ENCODE measurements at places on chromosomes 2 and 18. TPM values are rescaled to one million over a fixed set of nuclear protein-coding genes. Genes with fewer than 3 reads are reported as not detected.

GRCh38 chr2:202965810-202966460, 48.7 kb upstream of the NBEAL1 start:
- peaks cover 4% of the 10 kb centered on the region for H3K4me1 ChIP-seq
- H3K27me3 ChIP-seq = no peaks in the 10 kb centered on the region
- no peak overlapping the region for H3K27ac ChIP-seq
- H3K36me3 ChIP-seq = no peaks in the 10 kb centered on the region
- DNase-seq = peak; percentile 31

GRCh38 chr18:63143330-63143771, 176.2 kb downstream of the BCL2 start:
- no peak overlapping the region for H3K27ac ChIP-seq
- H3K36me3 ChIP-seq = peaks cover 48% of the 10 kb centered on the region
- no peak for DNase-seq
- no peak overlapping the region for H3K4me3 ChIP-seq
- peaks cover 51% of the 10 kb centered on the region for H3K4me1 ChIP-seq

LRRTM1 gene
- not detected for total RNA-seq

DNA sequence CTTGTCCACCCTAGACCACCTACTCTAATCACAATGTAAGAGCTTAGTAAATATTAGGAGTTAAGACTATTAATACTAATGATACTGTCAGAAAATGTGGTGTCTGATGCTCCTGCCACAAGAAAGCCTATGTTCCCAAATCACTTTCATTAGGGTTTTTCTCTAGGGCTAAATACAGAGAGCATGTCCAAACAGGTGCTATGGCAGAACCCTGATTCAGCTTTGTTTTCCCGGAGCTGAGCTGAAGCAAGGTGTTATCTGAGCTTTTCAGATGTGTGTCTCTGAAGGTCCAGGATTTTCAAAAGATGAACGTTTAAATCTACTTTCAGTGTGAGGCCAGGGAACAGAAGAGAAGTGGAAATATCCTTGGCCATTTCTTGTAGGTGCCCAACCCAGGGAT, 40.6 kb downstream of the CPO start:
- H3K4me1 ChIP-seq = no peaks in the 10 kb centered on the region
- no peak overlapping the region for H3K4me3 ChIP-seq
- no peaks in the 10 kb centered on the region for H3K36me3 ChIP-seq
- H3K27me3 ChIP-seq = peaks cover 3% of the 10 kb centered on the region

- H3K4me3 ChIP-seq = no peak overlapping the region
- no peaks in the 10 kb centered on the region for H3K36me3 ChIP-seq
- no peak for DNase-seq
- no peaks in the 10 kb centered on the region for H3K4me1 ChIP-seq
- no peak overlapping the region for H3K27ac ChIP-seq
Measured at GRCh38 chr2:124437811-124438210, 412.7 kb downstream of the CNTNAP5 start.

DNA sequence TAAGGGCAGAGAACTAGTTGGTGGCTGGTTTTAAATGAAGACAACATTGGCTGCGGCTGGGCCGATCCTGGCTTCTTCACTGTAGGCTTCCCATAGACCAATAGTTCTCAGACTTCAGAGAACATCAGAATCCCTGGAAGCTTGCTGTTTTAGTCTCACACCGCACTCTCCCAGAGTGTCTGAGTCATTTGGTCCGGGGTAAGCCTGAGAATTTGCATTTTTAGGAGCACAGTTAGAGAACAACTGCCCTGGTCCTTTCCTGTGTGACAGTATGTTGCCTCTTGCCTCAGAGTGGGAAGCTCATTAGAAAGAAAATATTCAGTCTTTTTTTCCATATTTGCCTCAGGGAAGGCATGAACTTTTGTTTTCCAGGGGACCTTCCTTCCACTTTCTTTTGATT, 137.1 kb upstream of the GAREM1 start:
- H3K27ac ChIP-seq = no peak overlapping the region
- H3K4me1 ChIP-seq = no peaks in the 10 kb centered on the region
- H3K36me3 ChIP-seq = no peaks in the 10 kb centered on the region
- peaks cover 2% of the 10 kb centered on the region for H3K27me3 ChIP-seq
- DNase-seq = no peak

DNA sequence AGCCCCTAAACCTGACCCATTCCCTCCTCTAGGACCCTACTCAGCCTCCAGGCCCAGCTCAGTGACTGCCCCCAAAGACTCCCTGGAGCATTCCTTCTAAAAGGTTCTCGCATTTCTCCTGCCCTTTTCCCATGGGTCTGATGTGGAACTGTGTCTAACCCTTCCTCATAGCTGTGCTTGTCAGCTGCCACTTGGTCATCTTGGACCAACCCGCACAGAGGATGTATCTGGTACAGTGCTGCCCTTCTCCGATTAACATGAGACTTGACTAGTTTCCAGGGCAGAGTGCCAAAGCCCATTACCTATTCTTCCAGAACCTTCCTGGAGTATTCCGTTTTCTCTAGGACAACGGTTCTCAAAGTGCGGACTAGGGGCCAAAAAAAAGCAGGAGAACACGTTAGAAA, 518 bp upstream of the NFU1 start:
- peak overlapping the region; percentile 97 for H3K4me3 ChIP-seq
- DNase-seq = peak; percentile 10
- peaks cover 28% of the 10 kb centered on the region for H3K4me1 ChIP-seq
- peak overlapping the region; percentile 93 for H3K27ac ChIP-seq
- H3K36me3 ChIP-seq = peaks cover 14% of the 10 kb centered on the region

SRD5A2 gene
- not detected for total RNA-seq

RIT2 gene
- not detected for total RNA-seq

DNA sequence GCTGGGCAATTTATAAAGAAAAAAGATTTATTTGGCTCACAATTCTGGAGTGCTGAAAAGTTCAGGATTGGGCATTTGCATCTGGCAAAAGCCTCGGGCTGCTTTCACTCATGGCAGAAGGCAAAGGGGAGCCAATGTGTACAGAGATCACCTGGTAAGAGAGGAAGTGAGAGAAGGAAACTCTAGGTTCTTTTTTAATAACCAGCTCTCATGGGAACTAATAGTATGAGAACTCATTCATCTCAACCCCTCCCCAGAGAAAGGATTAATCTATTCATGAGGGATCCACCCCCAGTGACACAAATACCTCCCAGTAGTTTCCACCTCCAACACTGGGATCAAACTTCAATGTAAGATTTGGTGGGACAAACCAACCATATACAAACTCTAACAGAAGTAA, 129.0 kb downstream of the EVA1A start:
- H3K4me3 ChIP-seq = no peak overlapping the region
- H3K27me3 ChIP-seq = peaks cover 26% of the 10 kb centered on the region
- no peaks in the 10 kb centered on the region for H3K4me1 ChIP-seq
- no peak for DNase-seq
- no peak overlapping the region for H3K27ac ChIP-seq

All from activated CD8-positive, alpha-beta T cell treated with anti-CD3 and anti-CD28 coated beads for 36 hours (primary cell).